NCI-H82 (cell line): ENCODE measurements at places on chromosomes 16 and 17.

- no peak for DNase-seq
Measured at GRCh38 chr17:9363440-9364350, 211.9 kb downstream of the STX8 start.

- no peak for DNase-seq
Measured at GRCh38 chr17:55202896-55203295, 61.9 kb upstream of the HLF start.

- peak; percentile 92 for DNase-seq
Measured at GRCh38 chr17:7579001-7579833, at the start of gene CD68. CD68 (plus strand) TSS chr17:7579638; CDS start chr17:7579678, 40 bp downstream.

DNA sequence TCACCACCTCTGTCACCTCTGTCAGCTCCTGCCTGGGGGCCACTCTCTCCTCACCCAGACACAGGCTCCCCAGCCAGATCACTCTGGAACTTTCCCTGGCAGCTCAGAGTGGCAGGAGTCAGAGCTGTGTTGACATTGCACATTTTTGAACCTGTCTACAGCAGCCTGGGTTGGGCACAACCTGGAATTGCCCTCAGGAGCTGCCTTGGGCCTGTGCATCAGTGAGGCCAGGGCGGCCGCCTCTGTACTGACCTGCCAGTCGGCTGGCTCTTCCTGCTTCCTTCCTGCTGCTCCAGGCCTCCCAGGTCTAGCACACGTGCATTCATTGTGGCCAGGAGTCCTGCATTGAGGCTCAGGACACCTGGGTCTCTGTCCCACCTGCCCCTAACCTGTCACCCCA, 14.2 kb upstream of the TMEM11 start:
- DNase-seq, result no peak

DNA sequence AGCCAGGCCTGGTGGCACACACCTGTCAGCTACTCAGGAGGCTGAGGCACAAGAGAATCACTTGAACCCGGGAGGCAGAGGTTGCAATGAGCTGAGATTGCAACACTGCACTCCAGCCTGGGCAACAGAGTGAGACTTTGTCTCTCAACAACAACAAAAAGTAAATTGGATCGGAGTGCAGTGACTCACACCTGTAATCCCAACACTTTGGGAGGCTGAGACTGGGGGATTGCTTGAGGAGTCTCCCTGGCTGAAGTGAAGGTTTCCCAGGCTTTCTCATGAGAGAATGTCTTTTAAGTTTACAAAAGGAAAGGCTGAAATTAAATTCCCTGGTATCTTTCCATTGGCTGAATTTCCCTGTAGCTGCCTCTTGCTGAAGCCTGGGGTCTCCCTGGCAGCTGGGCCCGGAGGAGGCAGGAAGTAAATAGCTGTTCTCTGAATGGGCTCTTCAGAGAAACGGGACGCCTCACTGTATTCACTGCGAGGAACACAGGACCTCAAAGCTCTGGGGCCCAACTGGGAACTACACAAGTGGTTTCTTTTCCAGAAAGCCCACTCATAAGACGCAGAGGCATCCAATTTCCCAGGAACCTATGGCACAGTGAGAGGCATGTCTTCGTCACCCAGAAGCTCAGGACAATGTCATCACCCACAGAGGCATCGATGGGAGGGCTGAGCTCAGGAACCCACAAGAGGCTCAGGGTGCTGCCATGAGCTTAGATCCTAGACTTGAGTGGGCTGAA, 77.4 kb upstream of the SMURF2 start:
- peak; percentile 40 for DNase-seq

DNA sequence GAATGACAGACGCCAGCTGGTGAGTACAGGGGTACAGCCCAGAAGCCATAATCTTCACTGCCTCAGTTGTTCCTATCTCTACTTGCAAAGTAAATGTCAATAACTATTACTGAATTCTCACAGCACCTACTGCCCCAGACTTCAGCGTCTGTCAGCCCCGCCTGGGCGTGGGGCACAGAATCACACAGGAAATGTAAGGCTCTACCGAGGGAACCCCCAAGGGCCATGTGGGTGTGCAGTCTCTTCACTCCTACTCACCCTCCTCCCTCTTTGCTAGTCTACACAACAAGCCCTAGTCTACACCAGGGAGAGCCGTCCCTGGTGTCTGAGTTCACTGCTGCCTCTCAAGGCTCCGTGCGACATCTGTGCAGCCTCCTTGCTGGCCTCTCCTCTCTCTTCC, 4.5 kb downstream of the NPTX1 start:
- DNase-seq, result no peak
